ENCODE measurements at places on chromosomes 4 and X. TPM values are rescaled to one million over a fixed set of nuclear protein-coding genes. Genes with fewer than 3 reads are reported as not detected.

- H3K27me3 ChIP-seq = no peaks in the 10 kb centered on the region
- H3K4me3 ChIP-seq = no peak overlapping the region
- H3K4me1 ChIP-seq = no peaks in the 10 kb centered on the region
- H3K36me3 ChIP-seq = no peaks in the 10 kb centered on the region
- no peak for DNase-seq
Measured at GRCh38 chr4:92969650-92970379, 666.0 kb downstream of the GRID2 start.

- no peak overlapping the region for H3K27ac ChIP-seq
- H3K4me1 ChIP-seq = no peaks in the 10 kb centered on the region
- H3K27me3 ChIP-seq = no peaks in the 10 kb centered on the region
- no peak overlapping the region for H3K4me3 ChIP-seq
- DNase-seq = no peak
Measured at GRCh38 chrX:47098338-47099094, 20.3 kb downstream of the RGN start.

- no peaks in the 10 kb centered on the region for H3K36me3 ChIP-seq
- H3K27ac ChIP-seq = no peak overlapping the region
Measured at GRCh38 chrX:133401536-133401935, 13.8 kb downstream of the GPC4 start.

- H3K36me3 ChIP-seq = peaks cover 35% of the 10 kb centered on the region
- peak overlapping the region; percentile 99 for H3K4me3 ChIP-seq
- peak overlapping the region; percentile 97 for H3K27ac ChIP-seq
- no peaks in the 10 kb centered on the region for H3K27me3 ChIP-seq
- DNase-seq = no peak
Measured at GRCh38 chr4:17613761-17614415, 553 bp upstream of the MED28 start.

DNA sequence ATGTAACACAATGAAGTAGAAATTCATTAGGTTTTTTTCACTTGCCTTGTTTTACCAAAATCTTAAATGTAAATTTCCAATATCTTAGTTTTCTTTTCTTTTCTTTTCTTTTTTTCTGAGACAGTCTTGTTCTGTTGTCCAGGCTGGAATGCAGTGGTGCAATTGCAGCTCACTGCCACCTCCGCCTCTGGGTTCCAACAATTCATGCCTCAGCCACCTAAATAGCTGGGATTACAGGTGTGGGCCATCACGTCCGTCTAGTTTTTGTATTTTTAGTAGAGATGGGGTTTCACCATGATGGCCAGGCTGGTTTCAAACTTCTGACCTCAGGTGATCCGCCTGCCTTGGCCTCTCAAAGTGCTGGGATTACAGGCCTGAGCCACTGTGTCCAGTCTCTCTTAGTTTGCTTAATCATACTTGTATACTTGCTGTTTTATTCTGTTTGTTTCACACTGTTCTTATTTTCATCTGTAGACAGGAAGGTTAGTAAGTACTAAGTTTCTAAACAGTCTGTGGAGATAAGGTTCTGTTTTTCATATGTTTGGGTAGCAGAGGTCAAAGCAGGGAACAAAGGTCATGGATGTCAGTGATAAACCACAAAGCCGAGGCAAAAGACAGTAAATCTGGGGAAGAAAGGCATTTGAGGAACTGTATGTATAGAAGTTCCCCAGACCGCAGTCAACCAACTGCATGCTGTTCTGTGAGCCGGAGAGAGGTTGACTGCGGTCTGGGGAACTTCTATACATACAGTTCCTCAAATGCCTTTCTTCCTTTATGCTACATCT is 129.1 kb downstream of the CBR4 start:
- no peak overlapping the region for H3K27ac ChIP-seq
- no peak overlapping the region for H3K4me3 ChIP-seq
- no peak for DNase-seq
- no peaks in the 10 kb centered on the region for H3K36me3 ChIP-seq
- H3K27me3 ChIP-seq = peaks cover 45% of the 10 kb centered on the region
- H3K4me1 ChIP-seq = peaks cover 3% of the 10 kb centered on the region

GRCh38 chrX:109704563-109704962 is 28.5 kb downstream of the ACSL4 start:
- H3K4me3 ChIP-seq = no peak overlapping the region
- DNase-seq = no peak
- peak overlapping the region; percentile 30 for H3K27ac ChIP-seq
- H3K4me1 ChIP-seq = peaks cover 48% of the 10 kb centered on the region
- H3K27me3 ChIP-seq = no peaks in the 10 kb centered on the region
- peaks cover 22% of the 10 kb centered on the region for H3K36me3 ChIP-seq

DNA sequence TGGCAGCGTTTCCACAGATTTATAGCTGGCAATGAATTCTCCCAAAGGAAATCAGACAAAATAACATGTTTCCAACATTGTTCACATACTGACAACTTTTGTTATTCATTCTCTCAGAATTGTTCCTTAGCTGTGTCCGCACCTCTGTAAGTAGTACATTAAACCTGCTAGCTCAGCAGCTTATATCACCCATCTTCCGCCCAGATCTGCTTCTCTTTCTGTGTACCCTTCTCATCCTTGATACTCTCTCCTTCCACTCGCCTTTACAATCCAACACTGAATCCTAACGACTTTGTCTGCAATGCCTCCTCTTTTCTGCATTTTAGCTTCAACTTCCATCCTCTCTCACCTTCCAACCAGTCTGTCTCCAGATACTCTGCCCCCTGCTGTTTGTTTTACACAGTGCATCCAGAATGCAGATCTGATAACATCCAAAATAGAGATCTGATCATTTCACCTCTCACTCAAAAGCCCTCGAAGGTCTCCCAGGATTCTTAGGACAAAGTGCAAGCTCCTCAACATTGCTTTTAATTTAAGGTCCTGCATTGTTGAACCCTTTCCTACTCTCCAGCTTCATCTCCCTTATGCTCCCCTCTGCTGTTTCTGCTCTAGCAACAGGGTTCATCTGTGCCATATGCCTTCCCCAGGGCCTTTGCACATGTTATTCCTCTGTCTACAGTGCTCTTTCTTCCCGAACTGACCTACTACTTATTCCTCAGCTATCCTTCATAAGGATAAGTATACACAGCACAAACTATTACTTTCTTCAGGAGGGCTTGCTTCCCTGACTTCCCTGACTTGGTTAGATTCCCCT is 67.3 kb upstream of the VBP1 start:
- H3K27me3 ChIP-seq = no peaks in the 10 kb centered on the region
- no peak overlapping the region for H3K27ac ChIP-seq
- peak; percentile 59 for DNase-seq
- peaks cover 2% of the 10 kb centered on the region for H3K36me3 ChIP-seq
- no peak overlapping the region for H3K4me3 ChIP-seq
- H3K4me1 ChIP-seq = peaks cover 9% of the 10 kb centered on the region

- H3K27me3 ChIP-seq = no peaks in the 10 kb centered on the region
- H3K36me3 ChIP-seq = no peaks in the 10 kb centered on the region
- no peak overlapping the region for H3K27ac ChIP-seq
- no peak overlapping the region for H3K4me3 ChIP-seq
- no peaks in the 10 kb centered on the region for H3K4me1 ChIP-seq
Measured at GRCh38 chrX:131881194-131881593, 141.9 kb upstream of the STK26 start.

DNA sequence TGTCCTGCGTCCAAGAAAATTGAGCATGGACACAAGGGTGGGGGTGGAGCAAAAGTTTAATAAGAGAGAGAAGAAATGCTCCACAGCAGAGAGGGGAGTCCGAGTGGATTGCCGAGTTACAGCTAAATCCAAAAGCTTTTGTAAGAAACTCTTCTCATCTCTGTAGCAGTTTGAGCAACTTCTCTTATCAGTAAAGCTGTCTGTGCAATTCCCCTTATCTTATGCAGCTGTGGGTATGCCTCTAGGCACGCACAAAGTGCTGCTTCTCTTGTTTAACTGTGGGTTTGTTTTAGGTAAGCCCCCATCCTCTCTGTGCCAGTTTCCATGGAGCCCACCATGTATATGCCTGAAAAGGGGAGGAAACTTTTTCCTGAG is 44.8 kb downstream of the HMGB2 start:
- peak overlapping the region; percentile 55 for H3K27ac ChIP-seq
- no peak for DNase-seq
- H3K4me1 ChIP-seq = peaks cover 16% of the 10 kb centered on the region
- peaks cover 12% of the 10 kb centered on the region for H3K36me3 ChIP-seq
- no peaks in the 10 kb centered on the region for H3K27me3 ChIP-seq

DNA sequence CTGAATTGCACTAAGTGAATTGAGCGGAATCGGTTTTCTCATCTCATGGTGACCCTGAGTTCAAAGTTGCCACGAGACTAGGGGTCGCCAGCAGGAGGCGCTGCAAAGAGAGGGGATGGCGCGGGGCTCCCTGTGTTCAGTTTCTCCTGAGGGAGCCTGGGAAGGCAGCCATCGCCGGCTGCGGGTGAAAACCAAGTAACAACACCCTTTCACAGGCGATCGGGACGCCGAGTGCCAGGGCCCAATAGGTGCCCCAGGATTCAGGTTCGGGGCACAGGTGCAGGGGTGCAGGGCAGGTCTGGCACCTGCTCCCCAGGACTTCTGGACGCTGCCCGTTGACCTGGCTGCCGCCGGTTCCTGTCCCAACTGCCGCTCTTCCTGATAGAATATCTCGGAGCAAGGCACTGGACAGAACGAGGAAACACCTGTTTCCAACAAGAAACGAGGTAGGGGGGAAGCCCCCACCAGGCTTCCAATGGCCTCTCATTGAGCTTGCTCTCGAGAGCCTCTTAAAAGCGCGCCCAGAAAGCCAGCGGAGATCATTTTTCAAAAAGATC is 1.1 kb upstream of the FGF16 start:
- no peaks in the 10 kb centered on the region for H3K36me3 ChIP-seq
- no peak overlapping the region for H3K27ac ChIP-seq
- peaks cover 7% of the 10 kb centered on the region for H3K27me3 ChIP-seq
- H3K4me1 ChIP-seq = peaks cover 7% of the 10 kb centered on the region
- peak; percentile 22 for DNase-seq

DNA sequence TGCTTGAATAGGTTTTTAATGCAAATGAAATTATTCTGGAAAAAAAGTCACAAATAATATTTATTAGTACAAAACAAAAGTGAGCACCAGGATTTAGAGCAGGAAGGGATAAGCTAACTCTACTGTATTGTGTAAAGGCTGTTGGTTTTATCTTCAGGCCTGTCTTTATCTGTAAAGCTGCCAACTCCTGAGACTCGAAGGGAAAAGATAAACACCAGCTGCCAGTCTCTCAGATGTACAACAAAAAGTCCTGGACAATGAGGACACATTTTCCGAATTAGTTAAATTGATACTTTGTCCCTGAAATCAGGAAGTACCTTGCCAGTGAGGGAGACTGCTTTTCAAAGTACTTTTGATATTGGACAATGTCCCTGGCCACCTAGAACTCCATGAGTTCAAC is 8.8 kb downstream of the DDX60 start:
- H3K4me1 ChIP-seq = peaks cover 67% of the 10 kb centered on the region
- no peaks in the 10 kb centered on the region for H3K27me3 ChIP-seq
- no peak for DNase-seq
- no peak overlapping the region for H3K27ac ChIP-seq
- no peak overlapping the region for H3K4me3 ChIP-seq

DNA sequence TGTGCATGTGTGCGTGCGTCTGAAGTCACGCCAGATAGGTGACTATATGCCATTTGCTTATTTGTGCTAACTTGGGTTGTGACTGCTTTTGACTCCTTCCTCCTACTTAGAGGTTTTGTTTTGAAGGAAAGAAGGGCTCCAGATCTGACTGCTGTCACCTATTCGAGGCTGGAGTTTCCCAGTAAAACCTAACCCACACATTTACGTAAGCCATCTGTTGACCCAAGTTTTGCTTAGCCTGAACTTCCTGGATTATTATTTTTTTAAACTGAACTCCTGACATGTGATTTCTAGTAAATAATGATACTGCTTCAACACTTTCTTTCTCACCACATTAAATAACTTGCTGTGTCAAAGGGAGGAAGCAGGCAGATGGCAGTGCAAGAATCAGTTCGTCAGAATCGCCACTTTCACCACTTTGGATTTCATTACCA is 41.5 kb downstream of the DTHD1 start:
- H3K27ac ChIP-seq = peak overlapping the region; percentile 85
- peak overlapping the region; percentile 58 for H3K4me3 ChIP-seq
- peaks cover 74% of the 10 kb centered on the region for H3K4me1 ChIP-seq

DNA sequence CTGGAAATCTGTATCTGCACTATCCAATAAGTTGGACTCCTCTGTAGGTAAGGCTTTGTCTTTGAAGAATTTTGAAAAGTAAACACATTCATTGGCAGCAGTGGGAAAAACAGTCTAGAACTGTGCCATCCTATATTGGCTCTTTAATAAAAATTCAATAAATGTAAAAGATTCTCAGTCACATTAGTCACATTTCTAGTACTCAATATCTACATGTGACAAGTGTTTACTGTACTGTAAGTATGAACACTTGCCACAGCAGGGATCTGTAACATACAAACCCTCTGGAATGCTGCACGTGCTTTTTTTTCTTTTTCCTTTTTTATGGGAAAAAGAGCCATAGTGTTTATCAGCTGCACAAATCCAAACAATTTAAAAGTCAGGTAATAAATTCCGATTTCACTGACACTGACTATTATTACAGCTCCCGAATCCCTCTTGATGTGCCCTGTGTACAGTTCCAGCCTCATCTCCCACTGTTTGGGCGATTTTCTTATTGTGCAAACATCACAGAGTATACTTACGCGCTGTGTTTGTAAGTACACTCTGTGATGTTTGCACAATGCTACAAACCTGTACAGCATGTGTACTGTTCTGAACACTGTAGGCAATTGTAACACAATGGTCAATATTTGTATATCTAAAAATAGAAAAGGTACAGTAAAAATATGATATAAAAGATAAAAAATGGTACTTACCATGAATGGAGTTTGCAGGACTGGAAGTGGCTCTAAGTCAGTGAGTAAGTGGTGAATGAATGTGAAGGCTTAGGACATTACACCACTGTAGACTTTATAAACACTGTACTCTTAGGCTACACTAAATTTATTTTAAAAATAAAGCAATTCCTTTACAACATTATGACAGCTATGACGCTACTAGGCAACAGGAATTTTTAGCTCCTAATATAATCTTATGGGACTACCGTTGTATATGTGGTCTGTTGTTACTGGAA is 8.7 kb downstream of the PYURF start:
- no peaks in the 10 kb centered on the region for H3K4me1 ChIP-seq
- H3K27me3 ChIP-seq = peaks cover 4% of the 10 kb centered on the region

- DNase-seq = peak; percentile 21
- H3K36me3 ChIP-seq = no peaks in the 10 kb centered on the region
- no peaks in the 10 kb centered on the region for H3K4me1 ChIP-seq
Measured at GRCh38 chrX:132463411-132463810, 25.4 kb downstream of the MBNL3 start.

DNA sequence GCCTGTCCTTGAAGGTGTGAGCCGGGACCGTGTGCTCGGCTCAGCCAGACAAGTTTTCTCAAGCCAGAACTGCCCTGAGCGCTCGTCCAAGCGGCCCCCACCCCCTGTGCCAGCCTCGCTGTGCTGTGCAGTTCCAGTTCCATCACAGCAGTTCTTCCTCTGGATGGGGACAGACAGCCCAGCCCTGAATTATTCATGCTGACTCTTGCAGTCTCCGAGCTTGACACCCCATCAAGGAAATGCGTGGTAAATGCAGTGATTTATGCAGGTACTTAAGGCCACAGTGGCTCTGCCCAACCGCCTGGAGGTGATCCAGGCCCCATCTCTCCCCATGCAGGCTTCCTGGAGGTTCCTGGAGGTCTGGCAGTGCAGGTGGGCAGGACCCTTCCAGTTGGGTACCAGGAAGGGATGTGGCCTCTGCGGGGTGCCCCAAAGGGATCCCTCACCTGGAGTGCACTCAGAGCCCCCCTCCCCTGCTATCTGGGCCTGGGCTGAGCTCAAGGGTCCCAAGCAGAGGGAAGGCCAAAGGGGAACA is 44.8 kb upstream of the HMX1 start:
- H3K4me3 ChIP-seq = no peak overlapping the region
- no peak overlapping the region for H3K27ac ChIP-seq

The F8A3 gene
- 10.8 TPM for total RNA-seq

The PAGE2B gene
- 0.97 TPM for total RNA-seq

The MAGEE2 gene
- not detected for total RNA-seq

The NXF2 gene
- total RNA-seq = not detected

The ADH6 gene
- not detected for total RNA-seq

The HEPH gene
- not detected for total RNA-seq

The SFRP2 gene
- not detected for total RNA-seq
